Stimulated activated CD4-positive, alpha-beta T cell treated with anti-CD3 and anti-CD28 coated beads, Interleukin-15, amount 100 ng/mL, for 24 hours (primary cell): ENCODE measurements at places on chromosomes 3 and 15.

GRCh38 chr15:96162322-96162721 is 168.2 kb upstream of the NR2F2 start:
- DNase-seq = no peak

GRCh38 chr3:98600412-98601095 is 7.1 kb upstream of the CPOX start:
- DNase-seq = no peak

DNA sequence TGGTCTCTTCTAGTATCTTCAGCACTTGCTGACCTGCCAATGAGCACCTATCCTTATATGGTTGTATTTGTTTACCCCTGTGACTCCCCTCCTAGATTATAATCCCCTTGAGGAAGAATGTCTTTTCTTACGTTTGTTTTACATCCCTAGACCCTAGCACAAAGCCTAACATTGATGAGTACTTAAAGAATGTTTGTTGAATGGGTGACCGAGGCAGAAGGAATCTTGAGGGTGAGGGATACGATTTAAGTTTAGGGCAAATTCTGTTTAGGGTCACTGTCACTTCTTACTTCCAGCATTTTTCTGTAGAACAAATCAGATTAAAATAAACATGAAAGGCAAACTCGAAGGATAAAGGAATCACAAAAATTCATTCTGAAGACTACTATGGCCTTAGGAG is 80.9 kb upstream of the FAM98B start:
- no peak for DNase-seq

GRCh38 chr15:62063825-62064635 is 2.7 kb upstream of the C2CD4A start:
- DNase-seq = no peak

DNA sequence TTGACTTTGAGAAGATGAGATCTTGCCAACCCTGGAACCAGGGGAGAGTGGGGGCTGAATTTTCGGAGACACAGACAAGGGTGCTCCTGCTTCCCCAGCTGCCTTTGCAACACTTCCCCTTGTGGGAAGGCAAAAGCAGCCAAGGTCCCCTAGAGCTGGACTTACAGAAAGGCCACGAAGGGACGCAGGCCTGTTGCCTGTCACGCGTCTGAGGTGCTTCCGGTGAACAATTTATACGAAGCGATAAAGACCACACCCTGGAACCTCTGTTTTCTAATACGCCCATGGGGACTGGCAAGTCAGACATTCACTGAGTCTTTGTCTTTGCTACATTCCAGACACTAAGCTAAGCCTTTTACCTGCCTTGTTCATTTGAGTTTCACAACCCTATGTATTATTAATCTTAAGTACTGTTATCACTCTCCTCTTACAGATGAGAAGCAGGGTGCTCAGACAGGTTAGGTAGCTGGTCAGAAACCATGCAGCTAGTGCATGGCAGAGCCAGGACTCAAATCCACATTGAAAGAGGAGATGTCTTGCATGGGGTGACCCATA is 13.2 kb downstream of the MEGF11 start:
- no peak for DNase-seq

GRCh38 chr3:9945358-9945757 is 6.8 kb downstream of the PRRT3 start:
- DNase-seq = no peak

- DNase-seq = no peak
Observed at GRCh38 chr15:37104424-37104981, 4.2 kb upstream of the MEIS2 start.

DNA sequence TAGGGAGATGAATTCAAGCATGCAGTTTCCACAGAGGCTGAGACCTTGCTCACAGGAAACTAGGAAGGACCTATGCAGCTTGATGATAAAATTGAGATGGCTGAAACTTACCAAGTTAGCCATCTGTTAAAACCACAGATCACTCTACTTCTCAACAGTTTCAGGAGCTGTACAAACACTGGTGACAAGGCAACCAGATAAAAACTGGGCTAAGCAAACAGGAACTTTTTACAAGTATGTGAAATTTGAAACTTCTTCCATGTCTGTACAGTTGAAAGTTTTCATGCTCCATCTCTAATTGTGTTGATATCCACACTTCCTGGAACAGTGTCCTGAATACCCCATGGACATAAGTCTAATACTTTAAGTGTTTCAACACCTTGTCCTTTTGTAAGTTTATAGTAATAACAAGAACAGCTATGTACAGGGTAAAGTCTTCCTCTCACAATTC is 78.2 kb downstream of the FAIM start:
- no peak for DNase-seq

GRCh38 chr3:119976214-119976613 is 118.0 kb downstream of the GSK3B start:
- no peak for DNase-seq

GRCh38 chr3:145183261-145183660 is 977.7 kb downstream of the PLOD2 start:
- no peak for DNase-seq

DNA sequence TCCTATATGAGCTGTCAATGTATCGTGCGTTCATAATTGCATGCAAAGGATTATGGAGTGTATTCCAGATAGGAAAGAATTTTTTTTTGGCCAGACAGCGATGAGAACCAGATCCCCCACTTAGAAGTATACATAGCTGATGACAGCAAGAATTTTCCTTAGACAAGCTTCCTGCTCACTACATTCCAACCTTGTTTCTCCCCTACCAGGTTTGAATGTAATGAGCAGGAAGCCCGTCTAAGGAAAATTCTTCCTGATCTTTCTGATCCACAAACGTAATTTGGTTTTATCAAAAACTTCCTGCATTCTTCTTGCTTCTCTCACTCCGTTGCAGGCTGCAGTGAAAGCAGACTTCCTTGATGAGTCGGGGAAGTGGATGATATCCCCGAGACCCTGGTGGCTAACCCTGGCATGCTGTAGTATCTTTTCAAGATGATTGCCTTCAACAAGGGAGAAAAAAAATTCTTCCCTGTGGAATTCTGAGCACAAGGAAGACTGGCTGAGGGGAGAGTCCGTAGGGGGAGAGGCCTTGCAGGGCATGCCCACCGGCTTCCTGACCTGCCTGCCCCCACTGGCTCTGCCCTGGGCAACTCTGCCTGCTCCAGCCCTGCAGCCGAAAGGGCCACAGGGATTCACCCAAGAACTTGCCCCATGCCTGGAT is 243.1 kb downstream of the TLE3 start:
- no peak for DNase-seq

DNA sequence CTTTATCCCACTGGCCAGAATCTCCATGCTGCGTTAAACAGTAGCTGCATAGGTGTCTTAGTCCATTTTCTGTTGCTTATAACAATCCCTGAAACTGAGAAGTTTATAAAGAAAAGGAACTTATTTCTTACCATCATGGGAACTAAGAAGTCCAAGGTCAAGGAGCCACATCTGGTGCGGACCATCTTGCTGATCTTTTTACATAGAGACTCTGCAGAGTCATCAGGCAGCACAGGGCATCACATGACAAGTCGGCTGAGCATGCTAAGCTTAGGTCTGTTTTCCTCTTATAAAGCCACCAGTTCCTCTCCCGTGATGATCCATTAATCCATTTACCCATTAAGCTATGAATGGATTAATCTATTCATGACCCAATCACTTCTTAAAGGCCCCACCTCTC is 22.4 kb upstream of the FAM174B start:
- no peak for DNase-seq

GRCh38 chr3:140216249-140216648 is 281.3 kb downstream of the CLSTN2 start:
- DNase-seq = peak; percentile 2

GRCh38 chr15:32659340-32660155 is 18.0 kb downstream of the SCG5 start:
- no peak for DNase-seq

GRCh38 chr3:151282921-151283320 is 4.6 kb upstream of the P2RY14 start:
- no peak for DNase-seq

DNA sequence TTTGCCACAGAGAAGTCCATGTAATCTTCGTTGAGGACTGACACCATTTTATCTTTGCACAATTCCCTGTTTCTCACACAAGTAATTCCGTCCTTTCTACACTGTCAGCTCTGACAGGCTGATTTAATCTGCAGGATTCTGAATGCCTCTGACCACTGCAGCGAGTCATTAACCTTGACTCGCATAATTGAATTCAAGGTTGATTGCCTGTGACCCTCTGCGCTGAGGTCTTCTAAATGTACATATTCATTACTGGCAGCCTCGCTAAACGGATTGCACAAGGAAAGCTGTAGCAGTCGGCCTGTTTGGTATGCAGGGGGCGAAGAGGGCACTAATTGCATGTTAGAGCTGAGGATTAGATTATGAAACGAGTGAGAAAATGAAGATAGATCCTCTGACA is 147.8 kb downstream of the SHOX2 start:
- no peak for DNase-seq

DNA sequence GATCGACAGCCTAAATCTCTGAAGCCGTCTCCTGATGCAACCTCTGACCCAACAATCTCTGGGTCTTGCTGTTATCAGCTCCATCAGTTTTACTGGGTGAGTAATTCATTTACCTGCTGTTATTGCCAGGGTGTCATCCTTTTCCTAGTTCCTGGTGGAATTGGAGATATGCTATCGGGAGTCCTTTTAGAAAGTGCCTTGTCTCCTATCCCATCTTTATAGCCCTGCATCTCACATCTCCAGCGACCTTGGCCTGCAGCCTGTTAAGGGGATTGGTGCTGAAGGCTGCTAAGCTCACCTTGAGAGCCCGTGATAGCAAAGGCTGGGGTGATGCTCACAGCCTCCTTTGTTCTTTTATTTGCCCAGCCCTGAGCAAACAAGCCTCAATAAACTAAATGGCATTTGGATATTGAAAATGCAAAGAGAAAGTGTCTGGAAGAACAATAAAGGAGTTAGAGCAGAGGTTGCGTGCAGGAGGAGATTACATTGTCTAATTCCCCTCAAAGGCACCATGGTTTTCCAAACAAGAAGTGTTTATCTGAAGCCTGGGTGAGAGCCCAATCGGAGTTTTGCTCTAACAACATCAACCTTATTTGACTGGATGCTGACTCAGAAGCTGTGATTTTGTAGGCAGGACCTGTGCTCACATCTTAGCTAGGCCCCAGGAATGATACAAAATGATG is 101.8 kb downstream of the RPLP1 start:
- no peak for DNase-seq

DNA sequence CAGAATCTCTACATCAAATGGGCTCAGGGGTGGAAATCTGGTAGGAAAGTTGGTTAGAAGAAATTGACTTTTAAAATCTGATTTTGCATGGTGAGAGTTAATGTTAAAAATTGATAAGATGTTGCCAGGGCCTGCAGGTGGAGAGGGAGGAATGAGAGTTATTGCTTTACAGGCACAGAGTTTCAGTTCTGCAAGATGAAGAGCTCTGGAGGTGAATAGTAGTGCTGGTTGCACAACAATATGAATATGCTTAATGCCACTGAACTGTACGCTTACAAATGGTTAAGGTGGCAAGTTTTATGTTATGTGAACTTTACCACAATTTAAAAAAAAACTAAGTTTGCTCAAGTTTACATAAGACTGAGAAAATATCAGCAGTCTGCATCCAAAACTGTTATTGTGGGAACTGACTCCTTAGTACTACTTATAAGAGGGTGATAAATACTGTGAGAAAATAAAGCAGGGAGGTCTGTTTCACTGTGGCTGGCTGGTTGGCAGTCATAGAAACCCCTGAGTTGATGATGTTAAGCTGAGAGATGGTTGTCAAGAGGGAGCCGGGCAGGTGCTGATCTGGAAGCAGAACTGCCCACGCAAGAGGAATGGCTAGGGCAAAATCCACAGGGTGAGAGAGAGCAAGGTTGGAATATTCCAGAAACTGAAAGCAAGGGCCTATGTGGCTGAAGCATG is 144.9 kb downstream of the EDEM1 start:
- DNase-seq = no peak

- DNase-seq = no peak
Observed at GRCh38 chr3:132404276-132404675, 13.0 kb upstream of the DNAJC13 start.

GRCh38 chr3:30672959-30673358 is 66.6 kb downstream of the TGFBR2 start:
- DNase-seq = no peak

GRCh38 chr3:48042071-48042760 is 26.0 kb upstream of the MAP4 start:
- DNase-seq = no peak

DNA sequence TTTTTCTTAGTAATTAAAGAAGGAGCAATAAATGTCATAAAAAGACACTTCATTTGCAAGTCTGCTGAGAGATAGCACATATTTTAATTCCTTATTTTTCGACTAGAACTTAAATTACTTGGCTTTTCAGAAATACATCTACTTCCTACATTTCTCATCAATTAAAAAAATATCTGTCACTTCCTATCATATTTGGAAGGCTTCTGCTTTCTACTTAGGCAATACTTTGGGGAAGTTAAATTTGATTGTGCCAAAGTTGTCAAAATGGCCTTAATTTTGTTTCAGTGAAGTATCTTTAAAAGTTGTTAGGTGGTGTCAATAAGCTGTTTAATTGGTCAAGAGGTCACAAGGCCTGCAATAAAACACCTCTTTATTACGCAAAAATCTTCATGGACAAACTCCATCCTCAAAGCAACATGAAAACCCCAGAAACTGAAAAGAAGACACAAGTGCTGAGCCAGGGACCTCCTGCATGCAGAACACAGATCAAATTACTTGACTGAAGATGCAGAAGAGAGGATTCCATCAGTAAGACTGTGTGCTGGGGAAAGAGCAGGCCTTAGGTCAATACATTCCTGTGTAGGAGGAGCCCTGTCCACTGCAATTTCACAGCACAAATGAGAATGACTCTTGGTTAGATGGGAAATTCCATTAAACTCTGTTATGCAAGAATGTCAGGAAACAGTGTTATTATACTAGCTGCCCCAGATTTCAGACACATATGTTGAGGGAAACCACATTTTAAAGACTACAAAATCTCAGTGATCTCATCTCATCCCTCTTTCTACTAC is 48.0 kb upstream of the FSTL1 start:
- no peak for DNase-seq

- no peak for DNase-seq
Observed at GRCh38 chr3:171967137-171967783, 72.1 kb upstream of the FNDC3B start.

DNA sequence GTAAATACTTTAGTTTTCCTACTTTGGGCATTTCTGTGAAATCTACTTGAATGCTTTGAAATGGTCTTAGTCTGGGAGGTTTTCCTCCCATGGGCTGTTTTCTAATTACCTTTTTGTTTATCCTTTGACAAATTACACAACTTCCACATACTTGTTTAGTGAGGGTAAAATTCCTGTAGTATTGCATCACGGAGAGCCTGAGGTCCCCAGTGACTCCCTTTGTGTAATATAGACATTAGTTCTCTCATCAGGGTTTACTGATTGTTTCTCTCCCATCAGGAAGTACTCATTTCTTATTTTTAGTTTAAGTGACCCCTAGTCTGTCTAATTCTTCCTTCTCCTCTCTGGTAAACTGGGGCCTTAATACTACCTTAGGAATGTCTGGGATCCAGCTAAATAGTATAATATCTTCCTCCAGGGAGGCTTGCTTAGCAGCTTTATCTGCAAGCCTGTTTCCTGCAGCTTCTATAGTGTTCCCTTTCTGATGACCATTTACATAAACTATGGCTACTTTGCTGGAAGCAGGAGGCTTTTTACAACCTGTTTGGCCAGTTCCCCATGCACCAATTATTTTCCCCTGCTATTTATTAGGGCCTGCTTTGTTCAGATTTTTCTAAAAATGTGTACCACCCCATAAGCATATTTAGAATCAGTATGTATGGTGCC is 87.2 kb upstream of the XCR1 start:
- DNase-seq = no peak
